DMS53 (cell line): ENCODE measurements at places on chromosomes 16 and 17.

DNA sequence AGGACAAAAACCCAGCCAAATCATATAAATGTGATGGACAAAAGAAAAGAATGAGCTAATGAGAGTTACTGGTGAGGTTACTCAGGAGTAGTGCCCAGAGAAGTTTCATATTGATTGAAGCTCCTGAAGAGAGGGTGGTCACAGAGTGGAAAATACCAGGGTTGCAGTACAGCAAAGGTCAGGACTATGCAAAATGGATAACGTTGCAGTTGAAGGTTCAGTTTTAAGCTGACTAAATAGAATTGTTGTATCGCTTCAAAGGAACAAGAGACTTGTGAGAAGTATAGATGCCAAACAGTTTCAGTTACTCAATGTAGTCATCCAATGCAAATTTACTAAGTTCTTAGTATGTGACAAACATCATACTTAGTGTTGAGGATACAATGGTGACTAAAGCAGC, 47.1 kb downstream of the ABCA8 start:
- DNase-seq, result no peak

- DNase-seq, result peak; percentile 69
These were observed 17.9 kb downstream of the LIG3 start for GRCh38 chr17:34998205-34998604.

- DNase-seq, result no peak
These were observed 4.8 kb upstream of the MT1X start for GRCh38 chr16:56677474-56677873.

GRCh38 chr17:624341-624860, 90.2 kb downstream of the VPS53 start:
- DNase-seq, result no peak

GRCh38 chr17:1470071-1470754, 14.2 kb upstream of the CRK start:
- no peak for DNase-seq

GRCh38 chr17:20315311-20315710, 152.0 kb downstream of the LGALS9B start:
- no peak for DNase-seq

GRCh38 chr17:55513885-55514590, 2.8 kb upstream of the SMIM36 start:
- DNase-seq, result peak; percentile 71

GRCh38 chr16:50884066-50884860, 142.4 kb downstream of the CYLD start:
- DNase-seq, result peak; percentile 32

- DNase-seq, result no peak
These were observed 30.3 kb downstream of the MMD start for GRCh38 chr17:55391244-55391757.

GRCh38 chr17:19273731-19274130, 36.6 kb downstream of the EPN2 start:
- no peak for DNase-seq
